ENCODE measurements at places on chromosomes 1 and 21.

GRCh38 chr1:30146448-30146847 is 576.9 kb downstream of the MATN1 start:
- DNase-seq = no peak

DNA sequence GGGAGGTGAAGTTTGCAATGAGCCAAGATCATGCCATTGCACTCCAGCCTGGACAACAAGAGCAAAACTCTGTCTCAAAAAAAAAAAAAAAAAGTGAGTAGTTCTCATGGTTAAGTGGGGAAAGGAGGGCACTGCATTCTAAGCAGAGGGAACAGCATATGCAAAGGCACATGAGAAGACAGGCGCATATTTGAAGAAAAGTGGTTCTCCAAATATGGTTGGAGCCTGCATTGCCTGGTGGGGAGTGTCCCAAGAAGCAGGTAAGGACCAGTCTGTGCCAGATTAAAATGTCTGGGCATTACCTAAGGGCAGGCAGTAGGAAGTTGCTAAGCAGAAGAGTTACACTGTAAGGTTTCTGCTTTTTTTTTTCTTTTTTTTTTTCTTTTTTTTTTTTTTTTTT is 2.5 kb upstream of the KPNA6 start:
- no peak for DNase-seq

- no peak for DNase-seq
Measured at GRCh38 chr1:156806512-156807440, 9.9 kb downstream of the SH2D2A start.

DNA sequence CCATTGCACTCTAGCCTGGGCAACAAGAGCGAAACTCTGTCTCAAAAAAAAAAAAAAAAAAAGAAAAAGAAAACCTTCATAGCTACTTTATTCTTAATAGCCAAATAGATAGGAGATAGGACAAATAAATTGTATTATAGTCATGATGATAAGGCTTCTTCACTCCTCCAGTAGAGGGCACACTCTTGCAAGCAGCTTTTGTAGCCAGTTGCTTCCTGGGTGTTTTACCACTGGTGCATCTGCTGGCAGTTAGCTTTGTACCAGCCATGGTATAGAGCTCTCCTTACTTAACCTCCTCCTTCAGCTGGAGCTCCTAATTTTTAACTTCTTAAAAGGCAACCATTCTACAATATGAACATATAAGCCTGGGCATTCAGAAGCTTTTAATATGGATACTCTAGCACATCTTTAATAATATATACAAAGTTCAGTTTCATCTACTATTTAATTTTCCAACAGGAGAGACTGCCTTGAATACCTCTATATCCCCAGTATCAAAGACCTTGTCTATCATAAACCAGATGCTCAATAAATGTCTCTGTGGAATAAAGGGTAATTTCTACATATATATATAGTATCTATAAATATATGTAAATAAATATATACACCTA is 35.8 kb downstream of the EVI5 start:
- DNase-seq = peak; percentile 57

- no peak for DNase-seq
Measured at GRCh38 chr1:11169202-11169601, 20.0 kb upstream of the ANGPTL7 start.
